ENCODE measurements at places on chromosomes 7 and 10.

- DNase-seq: no peak
Measured at GRCh38 chr10:109996766-109997171, 11.0 kb upstream of the ADD3 start.

DNA sequence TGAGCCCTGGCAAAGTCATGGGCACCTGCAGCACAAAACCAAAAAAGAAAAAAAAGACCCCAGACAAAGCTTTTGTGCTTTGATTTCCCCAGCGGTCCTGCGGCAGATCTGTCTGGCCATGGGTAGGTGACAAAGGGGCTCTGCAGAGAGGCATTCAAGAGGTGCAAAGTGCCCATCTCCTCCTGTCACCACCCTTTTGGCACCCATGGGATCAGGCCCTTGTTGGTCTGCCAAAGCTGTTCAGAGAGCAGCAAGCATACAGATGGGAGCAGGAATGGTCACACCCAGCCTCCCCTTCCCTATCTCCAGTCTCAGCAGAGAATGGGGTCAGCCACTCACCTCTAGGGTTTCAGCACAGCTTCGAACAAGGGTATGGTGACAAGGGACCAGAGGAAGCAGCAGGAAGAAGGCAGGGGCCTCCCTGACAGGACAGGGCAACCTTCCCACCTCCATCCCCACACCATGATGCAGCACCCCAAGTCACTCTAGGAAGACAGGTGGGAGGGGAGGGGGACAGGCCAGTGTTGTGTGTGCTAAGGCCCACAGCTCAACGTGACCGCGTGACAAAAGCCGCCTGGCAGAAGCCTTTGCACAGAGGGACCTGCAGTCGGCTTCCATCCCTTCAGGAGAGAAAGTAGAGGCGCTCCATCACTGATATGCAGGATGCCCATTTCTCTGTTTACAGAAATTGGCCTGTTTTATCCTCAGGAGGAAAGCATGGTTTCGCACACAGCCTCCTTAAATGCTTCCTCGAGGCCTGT is 6.3 kb downstream of the CAMK2G start:
- no peak for DNase-seq

- no peak for DNase-seq
Measured at GRCh38 chr10:1126461-1126860, 70.3 kb downstream of the WDR37 start.

- no peak for DNase-seq
Measured at GRCh38 chr7:151732292-151732691, 144.6 kb downstream of the PRKAG2 start.

DNA sequence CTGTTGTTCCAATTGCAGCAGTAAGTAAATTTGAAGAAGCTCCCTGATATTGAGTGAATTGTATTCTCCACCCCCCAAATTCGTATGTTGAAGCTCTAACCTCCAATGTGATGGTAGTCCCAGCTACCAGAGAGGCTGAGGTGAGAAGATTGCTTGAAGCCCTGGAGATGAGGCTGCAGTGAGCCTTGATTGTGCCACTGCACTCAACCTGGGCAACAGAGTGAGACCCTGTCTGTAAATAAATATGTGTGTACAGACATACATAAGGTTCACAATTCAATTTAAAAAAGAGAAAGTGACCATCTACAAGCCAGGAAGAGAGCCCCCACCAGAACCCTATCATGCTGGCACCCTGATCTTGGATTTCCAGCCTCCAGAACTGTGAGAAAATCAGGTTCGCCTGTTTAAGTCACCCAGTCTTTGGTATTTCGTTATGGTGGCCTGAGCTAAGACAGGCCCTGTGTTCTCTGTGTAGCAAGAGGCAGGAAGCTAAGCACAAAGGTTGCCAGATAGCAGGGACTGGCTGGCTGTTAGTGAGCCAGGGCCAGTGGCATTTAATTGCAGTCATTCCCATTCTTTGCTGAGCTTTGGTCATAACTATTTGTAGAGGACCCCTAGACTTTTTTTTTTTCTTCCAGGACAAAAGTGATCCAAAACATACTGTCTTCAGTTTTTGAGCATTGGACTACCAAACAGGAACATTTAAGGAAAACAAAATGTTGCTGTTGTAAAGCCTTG is 45.6 kb downstream of the AUTS2 start:
- DNase-seq: no peak

GRCh38 chr10:17196045-17196444 is 5.4 kb downstream of the TRDMT1 start:
- no peak for DNase-seq

GRCh38 chr7:2123360-2123759 is 109.4 kb downstream of the MAD1L1 start:
- no peak for DNase-seq

GRCh38 chr10:118076705-118077104 is 30.0 kb upstream of the RAB11FIP2 start:
- no peak for DNase-seq

GRCh38 chr7:137944168-137944567 is 57.7 kb downstream of the CREB3L2 start:
- DNase-seq: no peak

DNA sequence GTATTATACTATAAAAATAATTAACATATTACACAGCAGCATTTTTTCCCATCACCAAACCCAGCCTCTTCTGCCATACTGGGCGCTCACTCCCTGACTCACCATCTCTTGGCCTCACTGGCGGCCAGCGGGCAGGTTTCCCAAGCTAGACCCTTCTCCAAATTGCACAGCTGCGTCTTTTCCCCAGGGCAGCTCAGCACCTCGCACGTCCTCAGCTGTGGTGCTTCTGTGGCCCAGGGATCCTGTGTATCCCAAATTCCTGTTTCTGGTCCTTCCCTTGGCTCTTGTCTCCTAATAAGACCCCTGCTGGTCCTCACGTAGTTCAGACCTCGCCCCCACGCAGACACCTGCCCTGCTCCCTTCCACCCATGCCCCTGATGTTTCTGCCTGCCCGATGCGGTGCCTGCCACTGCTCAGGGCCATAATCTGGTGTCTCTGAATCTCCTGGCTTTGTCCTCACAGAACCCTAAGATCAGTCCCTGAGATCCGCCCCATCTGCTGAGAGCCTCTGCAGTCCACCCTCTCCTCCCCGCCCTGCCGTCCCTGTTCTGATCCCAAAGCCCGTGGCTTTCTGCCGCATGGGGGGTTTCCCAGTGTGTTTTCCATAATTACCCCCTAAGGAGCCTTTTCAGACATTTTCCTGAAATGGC is 290.1 kb downstream of the TCERG1L start:
- no peak for DNase-seq

GRCh38 chr10:49387071-49387470 is 8.8 kb downstream of the DRGX start:
- DNase-seq: peak; percentile 95

DNA sequence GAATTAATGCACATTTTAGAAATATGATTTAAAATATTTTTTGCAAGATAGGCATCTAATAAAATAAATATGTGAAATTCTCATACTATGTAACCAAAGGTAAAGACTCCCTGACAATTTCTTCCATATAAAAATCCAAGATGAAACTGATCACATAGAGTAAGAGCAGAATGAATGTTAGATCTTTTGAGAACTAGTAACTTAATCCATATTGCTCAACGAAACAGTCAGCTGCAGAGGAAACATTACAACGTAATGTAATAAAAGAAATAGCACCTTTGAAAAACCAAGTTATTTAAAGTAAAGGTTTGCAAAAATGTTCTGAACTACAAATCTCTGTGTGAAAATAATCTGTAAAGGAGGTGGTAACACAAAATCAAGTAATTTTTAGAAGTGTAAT is 28.8 kb downstream of the HACD1 start:
- DNase-seq: no peak

GRCh38 chr7:43679210-43680068 is 49.9 kb downstream of the COA1 start:
- no peak for DNase-seq

DNA sequence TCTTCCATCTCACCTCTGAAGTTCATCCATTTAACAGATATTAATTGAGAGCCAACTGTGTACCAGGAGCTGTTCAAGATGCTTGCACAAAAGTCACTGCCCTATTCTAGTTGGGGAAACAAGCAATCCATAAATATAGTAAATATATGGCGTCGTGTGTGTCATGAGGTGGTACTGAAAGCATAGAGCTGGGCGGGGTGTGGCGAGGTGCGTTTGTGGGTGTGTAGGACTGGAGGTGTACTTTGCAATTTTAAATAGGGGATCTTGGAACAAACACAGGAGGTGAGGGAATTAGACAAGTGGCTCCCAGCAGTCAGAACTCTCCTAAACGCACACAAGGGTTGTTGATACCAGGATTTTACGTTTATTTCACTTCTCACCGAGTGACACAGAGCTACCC is 490 bp upstream of the ZNF239 start:
- DNase-seq: no peak

GRCh38 chr10:102274062-102274461 is 28.7 kb downstream of the GBF1 start:
- no peak for DNase-seq

- no peak for DNase-seq
Measured at GRCh38 chr7:159066816-159067575, 77.7 kb downstream of the VIPR2 start.

All from EL (cell line).